ENCODE measurements at places on chromosomes 5 and 9.

- DNase-seq: no peak
Observed at GRCh38 chr9:135582966-135583687, 21.6 kb downstream of the PAEP start.

GRCh38 chr9:68949271-68950000 is 64.5 kb downstream of the PRKACG start:
- no peak for DNase-seq

- DNase-seq: no peak
Observed at GRCh38 chr5:93163010-93163663, 417.9 kb downstream of the NR2F1-AS1 start.

- no peak for DNase-seq
Observed at GRCh38 chr9:3136686-3137346, 292.9 kb upstream of the PUM3 start.

- no peak for DNase-seq
Observed at GRCh38 chr5:60332244-60333004, 367.5 kb downstream of the DEPDC1B start.

DNA sequence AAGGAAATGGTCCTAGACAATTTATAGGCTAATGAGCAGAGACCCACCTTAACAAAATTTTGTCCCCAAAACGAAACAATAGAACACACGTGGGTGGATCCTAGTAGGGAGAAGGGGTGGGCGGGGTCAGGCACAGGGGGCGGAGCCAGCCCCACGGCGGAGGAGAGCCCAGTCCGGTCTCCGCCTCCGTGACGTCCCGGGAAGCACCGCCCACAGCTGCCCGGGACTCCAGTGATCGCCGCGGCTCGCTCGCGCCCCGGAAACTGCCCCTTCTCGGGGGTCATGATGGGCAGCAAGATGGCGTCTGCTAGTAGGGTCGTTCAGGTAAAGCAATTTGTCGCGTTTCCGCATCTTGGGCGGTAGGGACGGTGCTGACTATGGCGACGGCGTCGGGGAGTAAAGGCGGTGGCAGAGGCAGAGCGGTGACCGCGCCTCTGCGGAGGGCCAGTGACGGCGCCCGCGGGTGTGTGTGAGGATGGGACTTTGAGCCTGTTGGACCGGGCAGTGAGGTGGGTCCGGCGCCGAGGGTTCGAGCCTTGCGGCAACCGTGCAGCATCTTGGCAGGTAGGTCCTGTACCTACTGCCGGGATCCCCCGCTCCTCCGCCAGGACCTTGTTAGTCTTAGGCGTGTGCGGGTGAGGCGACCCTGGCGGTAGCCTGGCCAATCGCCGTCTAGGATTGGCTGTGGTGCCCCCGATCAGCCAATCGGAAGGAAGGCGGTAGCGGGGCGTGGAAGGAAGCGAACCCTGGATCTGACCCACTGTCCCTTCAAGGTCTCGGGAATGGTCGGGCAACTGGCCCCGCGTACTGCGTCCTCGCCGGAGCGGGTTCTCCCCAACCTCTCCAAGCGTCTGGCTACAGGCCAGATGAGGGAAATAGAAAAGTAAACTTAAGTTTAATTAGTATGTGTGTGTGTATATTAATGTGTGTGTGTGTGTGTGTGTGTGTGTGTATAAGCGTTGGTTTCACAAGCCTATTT is 16.8 kb upstream of the CDK7 start:
- DNase-seq: peak; percentile 82
